ENCODE measurements at places on chromosomes 16 and 17.

DNA sequence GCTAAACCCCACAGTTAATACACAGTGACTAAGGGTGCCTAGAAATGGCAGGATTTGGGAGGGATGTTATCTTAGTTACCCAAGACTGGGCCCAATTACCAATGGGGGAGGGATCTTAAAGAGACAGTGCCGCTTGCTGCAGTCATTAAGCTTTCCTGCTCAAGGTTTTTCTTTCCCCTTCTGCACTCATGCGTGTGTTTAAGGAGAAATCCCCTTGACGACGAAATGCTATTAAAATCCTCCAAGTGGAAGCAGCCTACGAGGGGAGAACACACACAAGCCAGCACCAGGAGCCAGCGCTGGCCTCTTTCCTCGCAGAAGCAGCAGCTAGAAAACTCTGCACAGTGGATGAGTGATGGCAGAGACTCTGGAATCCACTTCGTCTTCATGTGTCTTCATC lies 22.0 kb downstream of the SALL1 start:
- DNase-seq = no peak

- peak; percentile 70 for DNase-seq
Observed at GRCh38 chr16:58515125-58515870, at the start of gene SETD6. Gene SETD6 (plus strand): TSS chr16:58515517. CDS start chr16:58515538, 21 bp downstream.

GRCh38 chr16:58196898-58197313 lies 1.0 kb downstream of the CSNK2A2 start:
- DNase-seq = no peak

- DNase-seq = no peak
Observed at GRCh38 chr17:32956240-32956970, 28.5 kb downstream of the TMEM98 start.

DNA sequence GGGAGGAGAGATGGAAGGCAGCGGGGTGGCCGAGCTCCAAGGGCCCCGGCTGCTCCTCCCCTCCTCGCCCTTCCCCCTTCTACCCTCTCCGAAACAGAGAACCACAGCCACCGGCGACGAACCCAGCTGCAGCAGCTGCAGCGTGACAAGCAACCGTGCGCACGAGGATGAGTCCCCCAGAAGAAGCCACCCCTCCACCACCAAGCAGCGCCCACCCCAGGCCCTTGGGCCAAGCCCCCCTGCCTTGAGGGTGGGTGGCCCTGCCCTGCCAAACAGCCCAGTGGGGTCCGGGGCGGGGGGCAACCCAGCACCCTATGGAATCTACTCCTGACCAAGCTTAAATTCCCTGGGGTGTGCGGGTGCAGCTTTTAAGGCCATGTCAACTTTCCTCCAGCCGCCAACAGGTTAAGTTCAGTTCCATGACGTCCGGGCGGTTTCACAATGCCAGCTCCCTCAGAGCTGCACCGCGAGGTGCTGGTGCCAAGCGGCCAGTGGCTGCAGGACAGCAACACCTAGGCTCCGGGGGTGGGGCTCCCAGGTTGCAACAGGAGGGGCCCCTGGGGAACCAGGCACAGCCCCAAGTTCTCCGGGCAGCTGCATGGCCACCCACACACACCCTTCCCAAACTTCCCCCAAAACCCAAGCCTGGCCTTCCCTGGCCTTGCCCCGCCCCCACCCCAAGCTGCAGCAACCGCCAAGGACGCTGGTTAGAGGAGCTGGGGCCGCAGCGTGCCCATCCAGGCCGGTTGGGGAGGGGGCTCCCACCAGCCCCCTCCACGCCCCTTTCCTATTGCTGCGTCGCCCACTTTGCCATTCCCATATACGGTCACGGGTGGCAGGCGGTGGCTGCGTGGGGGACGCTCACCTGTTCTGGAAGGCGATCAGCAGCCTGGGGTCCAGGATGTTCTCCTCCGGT lies 2.0 kb downstream of the CBX4 start:
- peak; percentile 85 for DNase-seq

- DNase-seq = no peak
Observed at GRCh38 chr17:21359483-21359840, 16.7 kb upstream of the KCNJ12 start.

GRCh38 chr16:76123966-76124365 lies 153.2 kb upstream of the CNTNAP4 start:
- DNase-seq = no peak

DNA sequence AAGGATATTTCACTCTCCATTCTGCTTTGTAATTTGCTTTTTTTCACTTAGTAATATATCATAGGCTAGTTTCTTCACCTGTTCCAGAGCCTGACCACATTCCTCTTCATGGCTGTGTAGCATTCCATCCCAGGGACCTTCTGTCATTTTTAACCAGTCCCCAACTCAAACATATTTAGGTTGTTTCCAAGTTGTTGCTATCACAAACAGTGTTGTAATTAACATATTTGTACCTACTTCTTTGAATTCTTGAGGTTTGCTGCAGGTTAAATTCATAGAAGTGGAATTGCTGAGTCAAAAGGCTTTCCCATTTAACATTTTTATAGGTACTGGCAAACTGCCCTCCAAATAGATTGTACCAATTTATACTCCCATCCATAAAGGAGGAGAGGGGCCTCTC lies 65.1 kb upstream of the MED9 start:
- DNase-seq = no peak

- no peak for DNase-seq
Observed at GRCh38 chr17:37576281-37576680, 32.9 kb downstream of the SYNRG start.

- DNase-seq = peak; percentile 58
Observed at GRCh38 chr16:67029254-67030096, 526 bp downstream of the CBFB start.

GRCh38 chr17:76736349-76737081 lies 616 bp downstream of the SRSF2 start:
- peak; percentile 39 for DNase-seq

GRCh38 chr17:81345228-81346089 lies 49.8 kb upstream of the BAHCC1 start:
- peak; percentile 82 for DNase-seq

DNA sequence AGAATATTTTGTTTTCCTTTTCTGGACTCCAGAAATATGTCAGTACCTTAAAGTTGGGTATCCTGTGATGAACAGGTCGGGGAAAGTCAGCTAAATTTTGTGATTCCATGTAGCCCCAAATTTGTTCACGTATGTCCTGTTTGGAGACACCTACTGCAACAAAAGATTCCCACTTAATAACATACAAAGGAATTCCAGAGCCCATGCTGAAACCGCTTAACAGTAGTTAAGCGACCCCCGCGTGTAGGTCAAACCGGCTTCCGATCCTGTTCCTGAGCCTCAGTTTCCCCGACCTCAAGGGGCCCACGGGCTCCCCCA lies 477 bp downstream of the MTHFSD start:
- no peak for DNase-seq

DNA sequence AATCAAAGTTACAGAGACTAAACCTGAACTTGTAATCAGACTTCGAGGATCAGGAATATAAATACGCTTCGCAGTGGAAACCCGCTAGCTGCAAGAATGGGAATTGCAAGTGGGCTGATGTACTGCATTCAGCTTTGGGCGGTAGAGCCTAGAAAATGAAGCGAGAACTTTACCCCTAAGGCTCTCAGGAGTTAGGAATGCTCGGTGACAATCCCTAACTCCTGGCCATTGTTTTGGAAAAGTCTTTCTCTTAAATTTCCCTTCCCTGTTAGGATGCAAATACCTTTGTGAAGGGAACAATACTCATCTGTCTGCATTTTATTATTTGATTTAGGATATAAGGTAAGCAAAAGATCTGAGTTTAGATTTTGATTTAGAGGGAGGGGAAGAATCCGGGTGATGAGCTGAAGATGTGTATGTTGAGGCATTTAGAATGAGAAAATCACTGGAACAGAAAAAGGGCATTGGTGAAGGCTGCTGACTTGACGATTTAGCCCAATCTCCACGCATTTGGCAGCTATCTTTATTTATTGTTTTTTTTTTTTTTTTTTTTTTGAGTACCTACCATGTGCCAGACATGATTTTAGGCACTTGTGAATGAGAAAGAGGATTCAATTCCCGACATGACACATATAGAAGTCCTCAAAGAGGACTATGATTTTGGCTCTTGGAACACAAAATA lies 2.2 kb upstream of the TOX3 start:
- DNase-seq = no peak
